ENCODE measurements at places on chromosomes 13 and 19. TPM values are rescaled to one million over a fixed set of nuclear protein-coding genes. Genes with fewer than 3 reads are reported as not detected.

The PGLYRP1 gene
- total RNA-seq, result not detected

The RFC3 gene
- 51.5 TPM for total RNA-seq

The PLIN4 gene
- total RNA-seq, result 0.02 TPM

The ZNF578 gene
- total RNA-seq, result 0.30 TPM

The CEACAM21 gene
- not detected for total RNA-seq

The ERF gene
- total RNA-seq, result 42.1 TPM

The ZNF20 gene
- 1.6 TPM for total RNA-seq

The OR10H4 gene
- not detected for total RNA-seq

The CEACAM20 gene
- not detected for total RNA-seq

The ZNF416 gene
- 5.0 TPM for total RNA-seq

The ETV2 gene
- total RNA-seq, result not detected

The GEMIN7 gene
- 67.2 TPM for total RNA-seq

GRCh38 chr13:76813000-76813691, 73.1 kb downstream of the KCTD12 start:
- DNase-seq, result no peak

DNA sequence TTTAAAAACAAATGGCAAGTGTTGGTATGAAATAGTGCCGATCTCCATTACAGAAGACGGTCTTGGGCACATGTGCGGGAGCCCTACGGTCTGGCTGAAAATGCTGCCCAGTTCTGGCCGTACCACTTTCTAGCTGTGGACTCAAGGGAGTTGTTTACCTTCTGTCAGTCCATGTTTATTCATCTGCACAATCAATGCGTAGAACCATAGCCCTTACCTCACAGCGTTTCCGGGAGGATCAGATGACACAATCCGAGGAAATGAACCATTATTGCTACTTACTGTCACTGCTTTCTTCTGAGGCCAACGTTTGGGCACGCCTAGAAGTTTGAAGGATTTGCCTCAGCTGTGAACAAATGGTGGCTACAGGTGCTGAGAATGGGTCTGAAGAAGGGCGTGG, 31.2 kb downstream of the GADD45B start:
- DNase-seq, result peak; percentile 85

GRCh38 chr19:4379383-4380253, 20.7 kb downstream of the SH3GL1 start:
- DNase-seq, result peak; percentile 76

- no peak for DNase-seq
These were observed 117.2 kb downstream of the IRS2 start for GRCh38 chr13:109669234-109669612.

- DNase-seq, result peak; percentile 9
These were observed 36.4 kb downstream of the RNF6 start for GRCh38 chr13:26185720-26186117.

- DNase-seq, result no peak
These were observed 406 bp upstream of the DNMT1 start for GRCh38 chr19:10195199-10195519.

GRCh38 chr13:51608857-51609406, 24.7 kb downstream of the WDFY2 start:
- DNase-seq, result no peak

DNA sequence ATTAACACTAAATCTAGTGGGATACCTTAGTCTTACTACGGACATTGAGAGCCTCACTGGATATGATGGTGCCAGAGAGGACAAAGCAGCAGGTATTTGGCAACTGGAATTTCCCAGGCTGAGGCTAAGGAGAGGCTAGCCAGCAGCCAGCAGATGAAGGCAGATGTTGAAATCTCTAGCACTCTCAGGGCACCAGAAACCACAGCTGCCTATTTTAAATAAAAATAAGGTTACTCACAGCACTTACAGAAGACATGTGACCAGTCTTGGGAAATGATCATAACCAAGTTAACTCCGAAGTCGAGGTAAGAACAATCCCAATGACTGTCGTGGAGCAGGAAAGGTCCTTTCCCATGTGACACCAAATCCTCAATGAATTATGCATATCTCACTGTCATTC, 1726.0 kb downstream of the EFNB2 start:
- peak; percentile 47 for DNase-seq

DNA sequence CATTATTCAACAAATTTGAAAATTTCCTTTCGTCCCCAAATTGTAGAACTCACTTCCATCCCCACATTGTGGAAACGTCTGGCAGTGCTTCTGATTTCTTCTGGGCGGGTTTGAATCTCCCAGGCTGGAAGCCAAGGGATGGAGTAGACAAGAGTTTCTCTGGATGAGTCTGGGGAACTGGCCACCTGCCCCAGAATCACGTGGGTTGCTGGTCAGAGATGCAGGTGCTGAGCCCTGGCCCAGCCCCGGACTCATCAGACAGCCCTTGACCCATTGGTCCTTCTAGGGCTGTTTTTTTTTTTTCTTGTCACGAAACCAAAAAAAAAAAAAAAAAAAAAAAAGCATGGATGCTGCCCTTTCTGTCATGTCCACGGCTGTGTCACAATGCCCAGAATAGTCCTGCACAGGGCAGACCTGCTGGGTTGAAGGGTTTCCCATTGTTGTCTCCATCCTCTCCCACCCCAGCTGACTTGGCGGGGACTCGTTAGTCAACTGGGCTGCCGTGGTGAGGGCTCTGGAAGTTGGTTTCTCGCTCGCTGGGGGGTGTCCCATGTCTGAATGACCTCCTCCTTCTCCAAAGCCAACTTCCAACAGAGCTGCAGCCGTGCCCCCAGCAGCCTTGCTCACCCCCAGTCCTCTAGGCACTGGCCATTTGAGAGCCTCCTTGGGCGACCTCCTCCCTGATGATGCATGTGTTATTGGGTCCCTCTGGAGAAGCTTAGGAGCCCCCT, 12.8 kb downstream of the CHST8 start:
- DNase-seq, result no peak

GRCh38 chr13:23560571-23561089, 9.6 kb upstream of the TNFRSF19 start:
- no peak for DNase-seq

GRCh38 chr19:35031072-35031881, 1.0 kb downstream of the SCN1B start:
- DNase-seq, result peak; percentile 52

- DNase-seq, result peak; percentile 74
These were observed 9.3 kb downstream of the TMEM143 start for GRCh38 chr19:48354332-48354992.

DNA sequence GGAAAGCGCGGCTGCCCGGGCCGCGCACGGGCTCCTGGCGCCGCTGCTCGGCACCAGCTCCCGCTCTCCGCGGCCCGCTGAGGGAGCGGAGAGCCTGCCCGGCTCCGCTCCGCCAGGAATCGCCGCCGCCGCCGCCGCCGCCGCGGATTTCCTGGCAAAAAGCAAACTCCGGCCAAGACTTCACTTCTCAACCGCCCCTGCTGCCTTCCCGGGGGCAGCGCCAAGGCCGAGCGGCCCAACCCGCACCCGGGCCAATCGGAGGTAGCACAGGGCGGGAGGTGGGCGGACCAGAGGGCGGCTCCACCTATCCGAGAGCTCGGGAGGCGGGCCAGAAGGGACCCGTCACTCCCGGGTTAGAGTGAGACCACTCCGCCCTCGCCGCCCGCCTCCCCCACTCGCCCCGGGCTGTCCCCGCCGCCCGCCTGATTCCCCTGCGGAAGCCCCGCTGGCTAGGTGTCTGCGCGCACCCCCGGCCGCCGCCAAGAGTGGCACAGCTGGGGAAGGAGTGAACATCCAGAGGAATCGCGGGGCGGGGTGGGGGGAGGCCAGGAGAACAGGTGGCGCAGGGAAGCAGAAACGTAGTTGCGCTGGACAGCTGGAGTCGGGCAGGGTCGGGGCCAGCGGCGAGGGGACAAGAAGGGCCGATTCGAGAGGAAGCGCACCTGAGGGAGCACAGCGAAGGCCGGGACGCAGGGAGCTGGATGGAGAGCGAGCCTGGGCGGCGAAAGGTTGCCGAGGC, at the start of gene LNX2:
LNX2 (minus strand) TSS at position 153 of the 739 bp plus-strand sequence. CDS start 38,826 bp downstream, outside the sequence.
- DNase-seq, result peak; percentile 94

- peak; percentile 23 for DNase-seq
These were observed 1.3 kb downstream of the ZNF134 start for GRCh38 chr19:57615346-57615745.

DNA sequence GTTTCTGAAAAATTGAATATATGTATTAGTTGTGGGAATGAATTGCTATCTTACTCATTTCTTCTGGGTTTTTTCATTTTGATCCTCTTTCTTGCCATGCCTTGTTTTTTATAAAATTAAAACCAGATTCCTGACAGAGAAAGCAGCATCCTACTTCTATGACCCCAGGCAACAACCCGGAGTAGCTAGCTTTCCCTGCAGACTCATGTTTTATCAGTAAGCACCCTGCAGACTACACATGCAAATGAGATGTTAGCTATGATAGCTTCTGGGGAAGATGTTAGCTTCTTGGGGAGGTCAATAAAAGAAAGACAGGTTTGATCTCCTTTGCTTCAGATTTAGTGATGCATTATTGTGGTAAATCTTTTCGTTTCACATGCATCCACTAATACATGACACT, 1598.6 kb downstream of the SLITRK5 start:
- DNase-seq, result no peak

- DNase-seq, result peak; percentile 69
These were observed 148.1 kb downstream of the USP12 start for GRCh38 chr13:27023385-27024073.

DNA sequence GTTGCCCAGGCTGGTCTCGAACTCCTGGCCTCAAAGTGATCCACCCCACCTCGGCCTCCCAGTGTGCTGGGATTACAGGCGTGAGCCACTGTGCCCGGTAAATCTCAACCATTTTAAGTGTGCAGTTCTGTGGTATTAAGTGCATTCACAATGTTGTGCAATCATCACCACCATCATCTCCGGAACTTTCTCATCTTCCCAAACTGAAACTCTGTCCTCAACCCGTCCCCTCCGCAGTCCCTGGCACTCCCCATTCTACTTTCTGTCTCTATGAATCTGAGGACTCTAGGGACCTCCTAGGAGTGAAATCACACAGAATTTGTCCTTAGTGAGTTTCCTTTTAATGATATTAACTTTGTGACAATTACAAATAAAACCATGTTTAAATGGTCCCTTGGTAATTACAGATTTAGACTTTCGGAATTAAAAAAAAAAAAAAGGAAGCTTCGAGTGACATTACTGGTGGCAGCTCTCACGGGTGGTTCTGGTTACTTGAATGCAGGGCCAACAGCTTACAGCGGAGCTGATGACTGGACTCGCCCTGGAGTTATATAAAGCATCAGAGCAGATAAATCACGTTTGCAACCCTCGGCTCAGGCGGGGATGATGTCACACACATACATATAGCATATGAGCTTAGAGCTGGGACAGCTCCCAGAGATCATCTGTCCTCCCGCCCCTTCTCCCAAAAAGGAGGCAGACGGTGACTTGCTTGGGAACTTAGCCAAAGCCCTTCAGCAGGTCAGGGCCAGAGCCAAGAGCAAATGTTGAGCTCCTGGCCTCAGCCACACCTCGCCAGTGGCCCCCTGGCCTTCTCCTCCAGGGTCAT, 89.8 kb downstream of the ZNF557 start:
- DNase-seq, result no peak

DNA sequence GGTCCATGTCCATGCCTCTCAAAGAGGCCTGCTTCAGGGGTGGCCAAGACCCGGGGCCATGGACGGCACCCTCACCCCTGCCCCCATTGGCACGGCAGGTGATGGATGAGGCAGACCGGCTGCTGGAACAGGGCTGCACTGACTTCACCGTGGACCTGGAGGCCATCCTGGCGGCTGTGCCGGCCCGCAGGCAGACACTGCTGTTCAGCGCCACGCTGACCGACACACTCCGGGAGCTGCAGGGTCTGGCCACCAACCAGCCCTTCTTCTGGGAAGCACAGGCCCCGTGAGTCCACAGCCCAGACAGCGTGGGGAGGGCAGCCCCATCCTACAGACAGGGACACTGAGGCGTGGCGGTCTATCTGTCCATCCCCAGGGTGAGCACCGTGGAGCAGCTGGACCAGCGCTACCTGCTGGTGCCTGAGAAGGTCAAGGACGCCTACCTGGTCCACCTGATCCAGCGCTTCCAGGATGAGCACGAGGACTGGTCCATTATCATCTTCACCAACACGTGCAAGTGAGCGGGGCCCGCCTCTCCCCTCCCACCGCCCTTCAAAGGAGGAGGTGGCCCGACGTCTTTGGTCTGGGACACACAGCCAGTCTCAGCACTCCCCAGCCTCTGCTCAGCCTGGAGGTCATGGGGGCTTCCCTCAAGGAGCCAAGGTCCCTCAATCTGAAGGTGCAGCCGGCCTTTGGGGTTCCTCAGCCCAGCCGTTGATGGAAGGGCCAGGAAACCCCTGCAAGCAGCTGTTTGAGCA, 2.9 kb downstream of the DDX49 start:
- no peak for DNase-seq

DNA sequence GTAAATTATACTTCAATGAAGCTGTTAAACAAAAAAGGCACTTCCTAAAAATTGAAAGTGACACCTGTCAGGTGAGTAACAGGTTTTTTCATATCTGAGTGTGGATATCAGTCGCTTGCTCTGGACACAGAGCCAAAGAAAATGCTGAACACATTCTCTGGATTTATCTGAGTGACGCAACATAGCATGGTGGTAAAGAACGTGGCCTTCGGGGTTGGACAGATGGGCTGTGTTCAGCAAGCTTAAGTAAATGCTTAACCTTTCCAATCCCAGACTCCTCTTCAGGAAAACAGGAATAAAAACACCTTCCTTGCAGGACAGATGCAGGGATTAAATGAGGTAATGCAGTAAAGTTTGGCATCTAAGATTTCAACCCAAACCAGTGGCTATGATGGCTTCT, 132.0 kb downstream of the FOXO1 start:
- DNase-seq, result no peak

DNA sequence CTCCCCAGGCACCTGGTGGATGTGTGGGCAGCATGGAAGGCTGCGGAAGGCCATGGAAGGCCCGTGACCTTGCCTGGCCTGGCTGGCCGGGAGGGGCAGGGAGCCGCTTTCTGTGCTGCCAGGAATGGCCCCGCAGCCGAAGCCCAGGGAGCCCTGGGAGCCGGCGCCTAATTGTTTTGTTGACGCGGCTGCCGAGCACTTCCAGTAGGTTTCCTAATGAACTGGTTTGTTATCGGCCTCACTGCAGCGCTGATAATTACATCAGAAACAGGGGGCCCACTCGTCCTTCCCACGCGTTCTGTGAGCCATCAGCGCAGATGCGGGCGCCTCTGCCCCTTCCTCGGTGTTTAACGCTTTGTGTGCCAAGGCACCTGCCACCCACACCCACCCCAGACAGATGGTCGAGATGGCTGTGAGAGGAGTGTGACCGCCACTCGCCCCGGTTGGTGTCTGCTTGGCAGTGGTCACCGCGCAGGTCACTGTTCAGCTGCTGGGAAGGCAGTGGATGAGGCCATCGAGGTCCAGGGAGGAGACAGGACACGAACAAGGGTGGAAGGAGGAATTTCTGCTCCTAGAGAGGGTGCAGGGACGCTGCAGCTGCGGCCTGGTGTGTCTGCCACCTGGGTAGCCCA, 124.5 kb downstream of the KDM4B start:
- DNase-seq, result no peak

DNA sequence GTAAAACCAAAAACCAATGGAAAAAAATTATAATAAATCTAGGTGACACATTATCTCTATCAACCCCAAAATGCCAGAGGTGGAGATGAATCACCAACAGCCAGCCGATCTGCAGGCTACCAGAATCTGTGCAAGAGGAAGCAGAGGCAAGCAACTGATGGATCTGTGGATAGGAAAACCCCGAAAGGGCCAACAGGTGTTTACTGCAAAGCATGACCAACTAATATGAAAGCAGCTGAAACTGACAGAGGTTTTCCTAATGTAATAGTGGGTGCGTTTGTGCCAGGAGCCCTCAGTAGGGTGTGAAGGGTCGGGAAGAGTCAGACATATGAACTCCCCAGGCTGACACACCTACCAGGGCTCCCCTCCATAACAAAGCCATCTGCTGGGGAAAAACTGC, 554.6 kb downstream of the RFC3 start:
- DNase-seq, result peak; percentile 81

All from M059J (cell line).